ENCODE measurements at places on chromosomes 1 and 21. TPM values are rescaled to one million over a fixed set of nuclear protein-coding genes. Genes with fewer than 3 reads are reported as not detected.

LORICRIN gene
- polyA plus RNA-seq = not detected

TAF12 gene
- polyA plus RNA-seq = 25.2 TPM

SELENBP1 gene
- 30.4 TPM for polyA plus RNA-seq

DNA sequence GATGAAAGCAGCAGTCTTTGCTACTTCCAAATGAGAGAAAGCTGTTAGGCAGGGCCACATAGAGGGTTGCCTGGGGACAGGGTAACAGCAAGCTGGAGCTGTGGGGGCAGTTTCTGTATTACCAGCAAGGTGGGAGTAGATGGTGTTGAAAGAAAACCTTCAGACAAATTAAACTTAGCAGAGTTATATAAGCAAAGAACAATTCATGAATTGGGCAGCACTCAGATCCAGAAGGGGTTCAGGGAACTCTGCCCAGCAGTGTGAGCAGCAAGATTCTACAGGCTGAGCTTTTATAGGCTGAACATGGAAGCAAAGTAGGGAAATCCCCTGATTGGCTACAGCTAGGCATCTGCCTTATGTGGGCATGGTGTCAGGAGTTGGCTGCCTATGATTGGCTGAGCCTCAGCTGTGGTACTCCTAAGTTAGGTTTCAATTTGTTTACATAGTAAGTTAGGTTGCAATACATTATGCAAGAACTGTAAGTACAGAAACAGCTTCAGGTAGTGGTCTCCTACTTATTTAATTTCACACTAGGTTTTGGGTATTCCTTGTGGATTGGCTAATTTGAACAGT is 64.1 kb upstream of the TMPRSS2 start:
- no peak for DNase-seq

- DNase-seq = no peak
These were observed 85.6 kb upstream of the SNX7 start for GRCh38 chr1:98575955-98576354.

DNA sequence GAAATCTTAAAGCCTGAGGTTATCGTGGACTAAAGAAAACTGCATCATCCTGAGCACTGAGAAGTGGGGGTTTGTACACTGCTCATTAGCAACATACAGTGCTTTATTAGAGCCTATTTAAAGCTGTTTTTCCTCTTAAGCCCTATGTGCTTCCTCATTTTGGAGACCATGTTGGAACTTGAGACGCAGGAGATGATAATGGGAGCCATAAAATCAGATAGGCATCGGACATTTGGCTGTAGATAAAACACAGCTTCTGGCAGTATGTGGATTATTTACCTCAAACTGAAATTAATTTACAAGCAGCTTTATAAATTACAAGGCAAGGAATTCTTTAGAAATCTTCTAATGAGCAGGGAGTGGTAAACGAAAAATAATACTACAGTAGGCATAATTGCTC is 147.7 kb upstream of the IVNS1ABP start:
- no peak for DNase-seq

GRCh38 chr1:2967881-2968280 is 53.4 kb upstream of the ACTRT2 start:
- DNase-seq = no peak

DNA sequence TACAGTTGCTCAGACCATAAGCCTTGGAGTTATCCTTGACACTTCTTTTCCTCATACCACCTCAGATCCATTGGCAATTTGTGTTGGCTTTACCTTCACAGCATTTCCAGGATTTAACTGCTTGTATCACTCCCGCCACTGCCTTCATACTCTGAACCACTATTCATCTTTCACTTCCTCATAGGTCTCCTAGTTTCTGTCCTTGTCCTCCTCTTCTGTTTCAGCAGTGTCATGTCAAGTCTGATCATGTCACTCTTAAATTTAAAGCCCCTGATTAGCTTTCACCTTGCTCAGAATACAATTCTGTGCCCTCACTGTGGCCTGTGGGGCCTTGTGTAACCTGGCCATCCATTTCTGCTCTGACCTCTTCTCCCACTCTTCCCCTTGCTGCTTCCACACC is 34.7 kb upstream of the C1orf115 start:
- no peak for DNase-seq

- no peak for DNase-seq
These were observed 60.7 kb upstream of the ATP2B4 start for GRCh38 chr1:203565981-203566380.
